ENCODE measurements at places on chromosomes 3 and 15. TPM values are rescaled to one million over a fixed set of nuclear protein-coding genes. Genes with fewer than 3 reads are reported as not detected.

The TMEM108 gene
- not detected for total RNA-seq

DNA sequence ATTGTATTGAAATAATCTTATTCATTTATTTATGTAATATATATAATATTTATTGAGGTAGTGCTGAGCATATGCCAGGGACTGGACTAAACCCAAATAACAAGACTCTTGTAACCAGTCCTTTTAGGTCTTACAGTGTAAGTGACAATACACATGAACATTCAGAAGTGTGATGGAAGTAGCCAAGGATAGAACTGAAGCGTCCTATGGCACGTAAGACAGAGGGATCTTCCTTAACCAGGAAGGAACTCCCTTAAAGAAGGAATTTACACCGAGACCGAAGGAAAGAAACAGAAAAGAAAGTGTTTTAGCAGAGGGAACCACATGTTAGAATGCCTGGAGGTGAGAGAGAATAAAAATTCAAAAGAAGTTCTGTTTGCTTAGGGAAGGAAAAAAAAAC, 23.6 kb upstream of the CLDN1 start:
- no peak overlapping the region for H3K27ac ChIP-seq
- H3K4me1 ChIP-seq, result peaks cover 1% of the 10 kb centered on the region
- peaks cover 6% of the 10 kb centered on the region for H3K27me3 ChIP-seq
- DNase-seq, result no peak
- no peaks in the 10 kb centered on the region for H3K36me3 ChIP-seq

DNA sequence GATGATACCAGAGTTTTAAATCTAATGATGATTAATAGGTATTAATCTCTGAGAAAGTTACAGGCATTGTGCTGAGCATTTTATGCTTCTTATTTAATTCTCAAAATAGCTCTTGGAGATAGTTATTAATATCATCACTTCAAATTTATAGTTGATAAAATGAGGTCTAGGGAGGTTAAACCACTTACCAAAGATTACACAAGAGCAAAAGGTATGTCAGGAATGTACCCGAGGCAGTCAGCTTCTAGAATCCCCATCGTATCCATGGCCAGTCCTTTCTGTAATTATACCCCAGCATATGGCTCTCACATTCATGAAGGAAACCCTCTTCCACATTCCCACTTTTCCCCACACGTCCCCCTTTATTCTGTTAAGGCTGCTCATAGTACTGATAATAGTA, 421.3 kb downstream of the PYDC2 start:
- H3K36me3 ChIP-seq, result no peaks in the 10 kb centered on the region
- H3K27ac ChIP-seq, result no peak overlapping the region
- H3K4me1 ChIP-seq, result no peaks in the 10 kb centered on the region
- no peak overlapping the region for H3K4me3 ChIP-seq

The RPL14 gene
- total RNA-seq, result 2,251 TPM

The ATP10A gene
- total RNA-seq, result 57.9 TPM

The LRRC34 gene
- total RNA-seq, result 6.9 TPM
